ENCODE measurements at places on chromosomes 2 and 18.
A peak's percentile ranks its signal among the peaks of the same experiment; 100 is the strongest.

GRCh38 chr2:160375802-160376469 is 117.7 kb downstream of the RBMS1 start:
- DNase-seq = no peak

DNA sequence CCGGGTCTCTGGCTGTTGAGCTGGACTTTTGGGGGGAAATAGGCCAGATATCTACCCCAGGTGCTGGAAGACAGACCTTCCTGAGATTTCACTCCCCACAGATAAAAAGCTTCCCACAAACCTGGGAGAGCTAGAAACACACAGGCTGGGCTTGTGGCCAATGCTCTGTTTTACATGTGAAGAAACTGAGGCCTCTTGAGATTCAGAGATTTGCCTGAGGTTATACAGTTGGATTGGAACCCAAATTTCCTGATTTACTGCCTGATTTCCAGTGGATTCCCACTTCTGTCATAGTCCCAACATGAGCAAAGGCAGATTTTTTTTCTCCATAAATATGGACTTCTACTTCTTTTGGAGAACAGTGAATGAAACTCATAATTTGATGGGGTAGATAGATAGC is 360.2 kb downstream of the SETBP1 start:
- no peak for DNase-seq

GRCh38 chr2:224449212-224450147 is 47.6 kb upstream of the FAM124B start:
- DNase-seq = peak; percentile 82

- no peak for DNase-seq
Measured at GRCh38 chr2:106642679-106643078, 155.5 kb downstream of the CD8B2 start.

DNA sequence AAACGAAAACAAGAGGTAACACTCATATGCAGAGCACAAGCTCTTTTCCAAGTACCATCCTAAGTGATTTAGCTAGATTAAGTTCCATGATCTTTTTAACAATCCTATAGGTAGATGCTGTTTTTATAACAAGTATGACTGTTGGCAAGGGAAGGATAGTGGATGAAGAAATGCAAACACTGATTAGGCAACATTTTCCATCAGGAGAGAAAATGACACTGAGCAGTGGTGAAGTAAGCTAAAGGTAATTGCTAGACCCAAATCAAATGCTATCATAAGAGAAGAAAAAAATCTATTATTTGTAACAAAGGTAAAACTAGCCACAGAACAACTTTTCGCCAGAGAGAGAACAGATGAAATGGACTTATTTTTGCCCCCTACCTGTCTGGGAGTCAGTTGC is 34.3 kb upstream of the BARD1 start:
- DNase-seq = no peak

DNA sequence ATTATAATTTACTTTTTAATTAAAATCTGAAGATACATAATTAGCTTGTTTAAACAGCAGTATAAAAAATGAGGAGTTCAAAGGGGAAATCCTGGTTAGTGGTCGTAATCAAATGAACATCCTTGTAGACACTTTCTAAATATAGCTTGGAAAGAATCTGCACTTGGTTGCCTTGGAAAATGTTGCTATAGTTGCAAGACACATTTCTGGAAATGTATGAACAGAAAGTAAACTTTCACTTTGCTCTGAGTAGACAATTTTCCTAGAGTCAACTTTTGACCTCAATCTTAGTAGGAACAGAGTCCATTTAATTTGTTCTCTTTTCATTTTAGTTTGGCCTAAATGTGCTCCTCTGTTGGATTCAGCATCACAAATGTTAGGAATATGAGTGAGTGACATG is 38.3 kb downstream of the GCA start:
- no peak for DNase-seq

DNA sequence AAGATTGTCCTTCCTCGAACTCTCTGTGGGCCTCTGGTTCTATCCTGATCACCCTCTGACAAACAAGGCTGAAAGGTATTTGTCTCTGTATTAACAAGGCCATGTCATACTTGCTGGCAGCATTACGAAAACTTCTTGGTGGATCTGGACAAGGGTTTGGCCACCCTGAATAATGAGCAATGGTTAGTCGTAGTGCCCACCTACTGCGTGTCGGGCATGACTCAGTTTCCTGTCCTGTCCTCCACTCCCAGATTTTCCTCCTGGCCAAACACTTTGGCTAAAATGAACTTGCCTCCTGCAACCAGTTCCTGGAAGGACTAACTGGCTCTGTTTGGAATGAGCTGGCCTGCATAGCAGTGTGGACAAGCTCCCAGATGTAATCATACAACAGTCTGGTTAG is 198.5 kb upstream of the SMIM21 start:
- no peak for DNase-seq

DNA sequence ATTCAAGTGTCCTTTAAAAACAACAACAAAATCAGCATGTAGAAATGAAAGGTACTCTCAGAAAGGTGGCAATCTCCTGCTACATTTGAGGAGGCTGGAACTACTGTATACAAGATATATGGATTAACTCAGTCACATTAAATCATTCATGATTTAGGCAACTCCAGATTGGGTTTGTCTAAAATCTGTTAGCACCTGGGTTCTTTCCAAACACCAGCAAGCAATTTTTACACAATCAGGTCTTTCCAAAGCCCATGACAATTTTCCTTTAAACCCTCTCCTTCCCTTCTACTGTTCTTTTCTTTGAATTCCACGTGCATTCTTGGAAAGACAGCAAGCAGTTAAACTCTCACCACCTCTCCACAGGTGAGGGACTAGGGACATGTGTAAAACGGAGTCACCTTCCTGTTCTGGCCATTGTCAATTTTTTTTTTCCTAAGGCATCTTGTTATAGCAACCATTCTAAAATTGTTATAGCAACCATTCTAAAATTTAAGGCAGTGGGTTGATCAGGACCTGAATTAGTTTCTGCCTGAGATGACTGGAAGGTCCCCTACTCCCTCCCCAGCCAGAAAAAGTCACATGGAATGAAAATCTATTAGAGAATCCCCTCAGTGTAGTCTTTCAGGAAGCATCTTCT is 113.9 kb downstream of the ANKRD44 start:
- DNase-seq = no peak

- DNase-seq = no peak
Measured at GRCh38 chr18:11751341-11752115, 62.5 kb downstream of the GNAL start.

- no peak for DNase-seq
Measured at GRCh38 chr2:60641811-60642788, 88.6 kb upstream of the BCL11A start.

- DNase-seq = no peak
Measured at GRCh38 chr2:105399207-105399861, 483 bp upstream of the FHL2 start.

DNA sequence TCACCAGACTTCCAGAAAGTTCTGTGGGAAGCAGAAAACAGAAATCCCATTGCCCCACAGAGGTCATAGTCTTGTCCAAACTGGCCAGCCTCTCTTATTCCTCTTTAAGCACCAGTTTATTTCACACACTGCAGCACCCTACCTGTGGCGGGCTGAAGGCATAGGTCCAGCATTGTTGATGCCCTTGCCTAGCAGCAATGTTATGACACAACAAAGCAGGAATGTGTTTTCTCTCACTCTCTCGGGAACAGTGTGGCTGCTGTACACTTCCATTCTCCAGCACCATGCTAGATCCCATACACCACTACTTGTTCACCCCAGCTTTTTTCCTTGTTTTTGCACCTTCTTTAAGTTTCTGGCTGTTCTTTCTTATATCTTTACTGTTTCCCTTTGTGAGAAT is 181.6 kb downstream of the DNAH6 start:
- no peak for DNase-seq

DNA sequence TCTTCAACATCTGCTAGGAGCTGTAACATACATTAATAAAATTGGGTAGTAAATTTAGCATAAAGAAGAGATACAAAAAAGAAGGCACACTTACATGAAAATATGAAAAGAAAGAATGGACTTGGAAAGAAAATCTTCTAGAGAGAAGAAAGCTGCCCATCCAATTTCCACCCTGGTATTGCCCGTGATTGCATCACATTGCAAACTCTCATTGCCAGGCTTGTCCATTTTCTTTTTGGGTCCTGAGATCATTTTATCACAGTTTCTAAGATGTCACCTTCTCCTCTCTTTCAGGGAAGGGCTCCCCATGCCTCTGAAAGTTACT is 321.5 kb downstream of the RND3 start:
- no peak for DNase-seq

- DNase-seq = no peak
Measured at GRCh38 chr2:112712903-112713584, 7.8 kb upstream of the NT5DC4 start.

DNA sequence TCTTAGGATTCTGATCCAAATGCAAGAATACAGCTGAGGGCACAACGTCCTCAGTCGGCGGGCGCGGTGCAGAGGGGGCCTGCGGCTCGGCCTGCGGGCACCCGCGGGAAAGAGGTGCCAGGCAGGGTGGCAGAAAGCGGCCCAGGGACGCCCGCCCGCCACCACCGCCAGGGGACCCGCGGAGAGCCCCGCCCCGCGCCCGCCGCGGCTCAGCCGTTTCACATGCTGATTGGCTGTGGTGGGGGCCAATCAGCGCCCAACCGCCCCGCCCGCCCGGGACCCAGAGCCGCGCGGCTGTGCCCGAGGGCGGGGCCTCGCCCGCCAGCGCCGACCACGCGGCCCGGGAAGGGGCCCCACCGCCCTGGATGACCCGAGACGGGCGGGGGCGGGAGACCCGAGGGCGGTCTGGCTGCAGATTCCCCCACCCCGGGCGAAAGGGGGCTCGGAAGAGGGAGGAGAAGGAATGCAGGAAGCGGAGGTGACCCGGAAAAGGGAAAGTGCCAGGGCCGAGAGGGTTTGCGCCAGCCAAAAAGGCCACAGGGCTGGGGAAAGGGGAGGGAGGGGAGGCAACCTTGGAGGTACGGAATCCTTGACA is 8.0 kb downstream of the IRS1 start:
- DNase-seq = peak; percentile 94

- no peak for DNase-seq
Measured at GRCh38 chr18:36031903-36032302, 35.5 kb downstream of the RPRD1A start.

- no peak for DNase-seq
Measured at GRCh38 chr18:49677081-49677480, 115.2 kb downstream of the LIPG start.

GRCh38 chr2:169464882-169465281 is 14.4 kb upstream of the BBS5 start:
- no peak for DNase-seq

DNA sequence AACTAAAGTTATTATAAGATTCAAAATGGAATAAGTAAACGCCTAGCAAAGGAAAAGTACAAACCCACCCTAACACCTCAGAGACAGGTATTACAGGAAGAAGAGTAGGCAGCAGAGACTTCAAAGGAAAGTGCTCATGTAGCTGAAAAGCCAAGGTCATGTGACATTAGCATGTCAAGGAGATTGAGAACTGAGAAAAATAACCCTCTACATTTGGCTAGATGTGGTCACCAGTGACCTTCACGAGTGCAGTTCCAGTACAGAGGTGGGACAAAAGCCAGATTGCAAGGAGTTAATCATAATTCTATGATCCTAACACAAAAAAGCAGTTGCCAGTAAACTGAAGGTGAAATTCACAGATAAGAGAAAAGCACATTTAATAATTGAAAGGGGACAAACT is 252.7 kb downstream of the ZEB2 start:
- DNase-seq = no peak

GRCh38 chr2:236743039-236743920 is 173.7 kb downstream of the ACKR3 start:
- no peak for DNase-seq

- DNase-seq = peak; percentile 62
Measured at GRCh38 chr2:45009303-45009927, at the start of gene SIX2. TSS of gene SIX2 (minus strand) at chr2:45009452. CDS start at chr2:45009110, 342 bp downstream.

GRCh38 chr2:149860276-149860921 is 272.8 kb upstream of the MMADHC start:
- no peak for DNase-seq

DNA sequence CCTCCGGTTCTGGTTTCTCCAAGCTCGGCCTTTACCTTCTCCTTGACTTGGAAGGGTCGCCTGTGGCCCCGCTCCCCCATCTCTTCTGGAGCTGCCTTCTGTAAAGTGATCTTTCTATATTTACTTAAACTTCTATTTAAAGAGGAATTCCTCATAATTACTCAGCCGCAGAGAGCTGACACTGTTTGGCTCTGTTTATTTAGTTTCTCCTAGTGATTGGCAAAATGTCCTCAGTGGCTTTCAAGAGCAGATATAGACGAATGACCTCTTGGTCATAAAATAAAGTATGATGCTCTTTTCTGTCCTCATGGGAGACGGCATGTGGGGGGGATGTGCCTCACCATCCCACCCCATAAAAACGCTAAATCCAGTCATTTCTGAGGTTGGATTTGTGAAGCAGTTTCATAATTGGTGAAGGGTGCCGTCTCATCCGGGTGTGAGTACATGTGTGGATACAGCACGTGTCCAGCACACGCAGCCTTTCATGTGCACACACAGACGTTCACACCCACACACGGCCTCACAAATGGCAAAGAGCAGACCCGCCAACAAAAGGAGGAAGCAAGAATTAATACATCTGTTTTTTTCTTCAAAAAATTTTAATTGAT is 43.4 kb upstream of the SMAD7 start:
- no peak for DNase-seq

DNA sequence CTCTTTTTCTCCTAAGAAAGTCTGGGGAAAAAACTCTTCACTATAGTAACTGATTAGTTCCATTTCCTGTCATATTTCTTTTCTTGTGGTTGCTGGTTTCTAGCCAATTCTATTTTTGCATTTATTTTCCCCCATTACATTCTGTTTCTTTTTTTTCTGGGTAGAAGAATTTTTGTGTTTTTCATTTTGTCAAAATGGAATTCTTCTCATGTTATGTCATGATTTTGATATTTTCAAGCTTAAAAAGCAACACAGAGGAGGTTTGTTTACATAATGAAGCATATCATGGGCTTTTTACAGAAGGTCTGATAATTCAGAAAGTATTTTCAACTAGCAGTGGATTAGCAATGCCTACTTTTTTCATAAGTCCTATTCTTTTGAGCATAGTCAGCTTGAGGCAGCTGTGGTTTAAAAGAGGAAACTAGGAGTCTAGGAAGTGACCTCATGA is 102.0 kb downstream of the MAP2 start:
- DNase-seq = no peak

- DNase-seq = no peak
Measured at GRCh38 chr2:189111063-189111715, 68.4 kb downstream of the COL5A2 start.

DNA sequence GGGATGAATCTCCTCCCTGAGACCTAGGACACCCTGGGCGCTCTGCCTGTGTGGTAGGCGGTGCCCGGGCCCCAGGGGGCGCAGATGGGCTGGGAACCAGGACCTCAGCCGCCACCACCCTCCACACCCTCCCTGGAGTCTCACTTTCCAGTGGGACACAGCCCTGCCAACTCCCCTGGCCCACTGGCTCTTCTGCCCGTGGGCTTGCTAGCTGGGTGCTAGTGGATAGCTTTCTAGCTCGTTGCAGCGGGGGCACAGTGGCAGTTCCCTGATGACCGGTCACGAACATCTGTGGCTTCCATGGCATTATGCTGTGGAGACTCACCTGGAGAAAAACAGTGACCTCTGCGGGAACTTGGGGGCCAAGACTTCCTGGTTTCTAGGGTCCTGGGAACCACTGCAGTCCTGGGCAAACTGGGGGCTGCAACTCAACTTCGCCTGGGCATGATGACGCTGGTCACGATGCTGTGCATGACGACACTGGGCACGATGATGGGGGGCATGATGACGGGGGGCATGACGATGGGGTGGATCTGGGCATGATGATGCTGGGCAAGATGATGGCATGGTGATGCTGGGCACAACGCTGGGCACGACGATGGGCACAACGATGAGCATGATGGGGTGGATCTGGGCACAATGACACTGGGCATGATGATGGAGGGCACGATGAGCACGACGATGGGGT is 31.0 kb upstream of the ALLC start:
- DNase-seq = peak; percentile 44

- no peak for DNase-seq
Measured at GRCh38 chr2:170505631-170506275, 209.4 kb upstream of the SP5 start.

All from left lobe of liver (tissue), 2 donors.